NCI-H345 (cell line): ENCODE measurements at places on chromosomes 3 and 15.

GRCh38 chr3:125080077-125080476 is 24.3 kb upstream of the HEG1 start:
- DNase-seq = no peak

DNA sequence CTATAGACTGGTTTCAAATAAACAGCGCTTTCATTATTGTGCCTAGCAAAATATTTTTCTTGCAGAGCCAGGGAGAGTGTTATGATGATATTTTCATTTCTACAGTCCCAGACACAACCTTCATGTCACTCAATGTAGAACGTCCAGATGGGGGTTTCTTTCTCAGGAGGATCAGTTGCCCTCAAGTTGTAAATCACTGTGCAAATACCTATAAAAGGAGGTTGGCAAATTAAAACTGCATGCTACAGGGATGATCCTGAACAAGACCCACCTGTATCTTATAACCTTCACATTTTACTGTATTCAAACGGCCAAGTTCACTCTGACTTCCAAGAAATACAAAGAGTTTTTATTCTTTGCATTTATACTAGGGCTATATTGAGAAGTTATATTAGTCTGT is 486.0 kb downstream of the EDEM1 start:
- no peak for DNase-seq

DNA sequence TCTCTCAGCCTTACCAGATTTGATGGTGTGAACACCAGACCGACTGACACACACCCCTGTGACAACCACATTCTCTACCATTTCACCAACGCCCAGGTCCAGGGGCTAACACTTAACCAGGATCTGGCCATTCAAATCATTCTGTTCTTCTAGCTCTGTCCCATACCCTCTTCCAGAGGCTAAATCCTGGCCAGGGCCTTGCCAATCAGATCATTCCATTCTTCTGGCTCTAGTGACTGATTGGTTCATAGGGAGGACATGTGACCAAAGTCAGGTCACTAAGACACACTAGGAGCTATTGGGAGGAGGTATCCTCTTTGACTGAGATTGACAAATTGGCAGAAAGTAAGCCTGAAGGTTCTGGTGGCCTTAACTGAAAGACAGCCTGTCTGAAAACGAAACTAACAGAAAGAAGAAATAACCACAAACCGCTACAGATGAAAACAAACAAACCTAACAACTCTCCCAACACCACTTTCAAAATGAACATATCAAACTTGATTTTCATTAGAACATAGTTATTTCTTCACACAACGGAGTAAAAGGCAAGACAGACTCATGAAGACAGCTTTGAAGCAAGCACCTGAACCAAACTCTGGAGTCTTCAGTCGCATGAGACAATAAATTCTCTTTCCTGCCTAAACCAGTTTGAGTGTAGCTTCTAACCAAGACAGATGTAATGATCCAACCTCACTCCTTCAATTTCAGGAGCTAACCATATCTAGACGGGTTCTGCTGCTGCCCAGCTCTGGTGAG is 68.5 kb downstream of the TRANK1 start:
- no peak for DNase-seq

DNA sequence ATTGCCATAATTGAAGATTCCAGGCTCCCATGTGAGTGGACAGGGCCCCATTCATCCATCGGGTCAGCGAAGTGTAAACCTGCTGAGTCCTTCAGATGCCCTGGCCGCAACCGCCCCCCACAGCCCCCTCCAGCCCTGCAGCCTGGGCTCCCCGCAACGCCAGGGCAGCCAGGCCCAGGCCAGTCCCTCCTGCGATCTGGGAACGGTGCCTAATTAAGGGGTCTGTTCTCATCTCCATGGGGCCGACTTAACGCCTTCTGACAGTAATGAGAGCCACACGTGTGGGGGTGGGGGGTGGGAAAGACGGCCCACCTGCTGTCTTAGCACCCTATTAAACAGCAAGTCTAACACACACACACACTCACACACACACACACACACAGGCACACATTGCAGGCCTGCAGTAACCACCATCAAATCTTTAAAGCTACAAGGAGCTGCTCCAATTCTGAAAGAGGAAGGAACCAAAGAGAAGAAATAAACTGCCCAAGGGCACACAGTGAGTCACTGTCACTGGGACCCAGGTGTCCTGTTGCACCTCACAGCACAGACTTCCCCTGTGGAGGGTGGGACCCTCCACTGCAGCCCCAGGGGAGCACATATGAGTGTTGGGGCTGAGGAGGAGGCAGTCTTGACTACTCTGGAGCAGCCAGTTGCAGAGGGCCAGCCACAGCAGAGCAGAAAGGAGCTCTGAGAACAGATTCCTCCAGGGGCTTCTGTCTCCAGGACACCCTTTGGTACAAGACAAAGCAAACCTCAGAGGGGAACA is 31.8 kb upstream of the HES1 start:
- no peak for DNase-seq

GRCh38 chr3:172749230-172749965 is 1.1 kb upstream of the ECT2 start:
- no peak for DNase-seq

DNA sequence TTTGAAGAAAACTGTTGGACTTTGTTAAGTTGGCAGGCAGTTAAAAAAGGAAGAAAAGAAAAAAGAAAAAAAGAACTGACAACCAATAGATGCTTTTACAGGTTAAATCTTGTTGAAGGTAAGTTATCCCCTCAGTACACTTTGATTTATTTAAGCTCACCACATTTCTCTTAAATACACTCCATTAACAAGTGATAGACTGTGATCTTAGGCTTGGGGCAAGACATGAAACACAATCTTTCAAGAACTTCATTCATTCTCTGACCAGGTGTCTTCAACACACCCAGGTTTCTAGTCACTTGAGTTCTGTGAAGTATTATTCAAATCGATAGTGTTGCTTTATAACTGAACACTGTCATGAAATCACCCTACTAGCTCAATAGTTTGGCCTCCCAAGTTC is 751.9 kb downstream of the ROBO1 start:
- no peak for DNase-seq
